ENCODE measurements at places on chromosomes 13 and 19. TPM values are rescaled to one million over a fixed set of nuclear protein-coding genes. Genes with fewer than 3 reads are reported as not detected.

DNA sequence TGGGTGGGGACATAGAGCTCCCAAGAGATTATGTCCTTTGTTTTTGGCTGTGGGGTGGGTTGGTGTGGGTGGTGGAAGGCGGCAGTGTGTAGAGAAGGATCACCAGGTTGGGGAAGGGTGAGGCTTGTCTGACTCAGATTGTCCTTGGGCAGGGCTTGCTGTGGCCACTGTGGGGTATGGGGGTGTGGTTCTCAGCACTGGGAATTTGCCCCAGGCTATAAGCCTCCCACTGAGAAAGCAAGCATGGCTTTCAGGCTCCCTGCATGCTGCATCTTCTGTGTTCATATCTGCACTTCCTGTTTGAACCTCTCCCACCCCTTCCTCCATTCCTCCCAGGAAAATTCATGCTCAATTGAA is 34.9 kb downstream of the DNAJC15 start:
- peaks cover 17% of the 10 kb centered on the region for H3K4me1 ChIP-seq
- no peak for DNase-seq
- H3K27ac ChIP-seq = peak overlapping the region; percentile 59
- H3K36me3 ChIP-seq = no peaks in the 10 kb centered on the region

- H3K27me3 ChIP-seq = no peaks in the 10 kb centered on the region
- no peak overlapping the region for H3K27ac ChIP-seq
- DNase-seq = no peak
Observed at GRCh38 chr13:110468986-110469495, 92.5 kb downstream of the RAB20 start.

DNA sequence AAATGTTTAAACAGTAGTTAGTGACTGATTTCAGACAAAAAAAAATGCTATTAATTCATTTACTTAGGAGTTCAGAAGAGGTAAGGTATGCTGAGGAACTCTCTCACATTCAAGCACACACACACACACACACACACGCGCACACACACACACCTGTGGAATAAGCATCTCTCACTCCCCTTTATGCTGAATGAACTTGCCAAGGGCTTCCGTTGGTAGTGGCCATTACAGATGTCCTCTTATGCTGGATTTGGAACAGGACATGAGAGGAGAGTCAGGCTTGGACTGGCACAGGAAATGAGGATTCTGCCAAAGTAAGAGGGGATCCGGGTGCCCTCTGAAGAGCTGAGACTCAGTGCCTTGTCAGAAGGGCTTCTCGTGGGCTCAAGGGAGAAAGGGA is 463.4 kb upstream of the MIR17HG start:
- no peaks in the 10 kb centered on the region for H3K27me3 ChIP-seq
- H3K27ac ChIP-seq = no peak overlapping the region
- no peak for DNase-seq
- H3K36me3 ChIP-seq = no peaks in the 10 kb centered on the region
- H3K4me3 ChIP-seq = no peak overlapping the region

DNA sequence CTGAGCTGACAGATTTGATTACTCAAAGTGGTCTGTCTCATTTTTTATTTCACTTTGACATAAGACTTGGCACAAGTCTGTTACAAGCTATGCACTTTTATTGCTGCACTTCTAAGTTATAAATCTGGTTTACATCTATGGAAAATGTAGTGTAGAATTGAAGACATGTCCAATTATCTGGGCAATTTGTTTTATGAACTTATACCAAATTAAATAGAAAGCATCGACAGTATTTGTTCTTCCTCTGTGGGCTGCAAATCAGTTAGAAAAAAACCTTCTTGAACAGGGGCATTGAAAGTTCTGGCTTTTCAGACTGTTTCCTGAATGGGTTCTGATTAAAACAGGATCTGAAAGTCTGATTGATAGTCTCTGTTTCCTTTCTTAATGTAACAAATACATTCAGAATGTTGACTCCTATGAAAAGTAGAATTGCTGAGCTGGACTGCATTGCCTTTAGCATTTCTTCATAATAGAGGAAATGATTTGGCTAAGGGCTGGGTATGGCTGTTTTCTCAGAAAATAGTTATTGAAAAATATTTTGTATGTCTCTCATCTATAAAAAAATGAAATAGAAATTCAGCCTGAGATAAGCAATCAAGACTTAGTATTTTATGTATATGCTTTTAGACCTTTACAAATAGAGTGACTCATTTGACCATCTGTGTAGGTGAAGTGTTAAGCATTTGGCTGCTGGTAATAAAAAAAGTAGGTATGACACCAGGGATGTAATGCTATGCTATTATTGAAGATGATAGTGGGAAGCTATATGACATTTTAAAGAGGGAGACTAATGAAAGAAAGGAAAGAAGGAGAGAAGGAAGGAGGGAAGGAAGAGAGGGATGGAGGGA is 210.9 kb upstream of the SPRY2 start:
- H3K36me3 ChIP-seq = no peaks in the 10 kb centered on the region
- DNase-seq = no peak
- no peak overlapping the region for H3K4me3 ChIP-seq
- no peak overlapping the region for H3K27ac ChIP-seq
- H3K4me1 ChIP-seq = no peaks in the 10 kb centered on the region
- H3K27me3 ChIP-seq = no peaks in the 10 kb centered on the region

GRCh38 chr13:99386911-99387788 is 80.0 kb upstream of the GPR183 start:
- H3K36me3 ChIP-seq = no peaks in the 10 kb centered on the region
- no peak overlapping the region for H3K27ac ChIP-seq
- H3K4me3 ChIP-seq = no peak overlapping the region
- DNase-seq = peak; percentile 32

DNA sequence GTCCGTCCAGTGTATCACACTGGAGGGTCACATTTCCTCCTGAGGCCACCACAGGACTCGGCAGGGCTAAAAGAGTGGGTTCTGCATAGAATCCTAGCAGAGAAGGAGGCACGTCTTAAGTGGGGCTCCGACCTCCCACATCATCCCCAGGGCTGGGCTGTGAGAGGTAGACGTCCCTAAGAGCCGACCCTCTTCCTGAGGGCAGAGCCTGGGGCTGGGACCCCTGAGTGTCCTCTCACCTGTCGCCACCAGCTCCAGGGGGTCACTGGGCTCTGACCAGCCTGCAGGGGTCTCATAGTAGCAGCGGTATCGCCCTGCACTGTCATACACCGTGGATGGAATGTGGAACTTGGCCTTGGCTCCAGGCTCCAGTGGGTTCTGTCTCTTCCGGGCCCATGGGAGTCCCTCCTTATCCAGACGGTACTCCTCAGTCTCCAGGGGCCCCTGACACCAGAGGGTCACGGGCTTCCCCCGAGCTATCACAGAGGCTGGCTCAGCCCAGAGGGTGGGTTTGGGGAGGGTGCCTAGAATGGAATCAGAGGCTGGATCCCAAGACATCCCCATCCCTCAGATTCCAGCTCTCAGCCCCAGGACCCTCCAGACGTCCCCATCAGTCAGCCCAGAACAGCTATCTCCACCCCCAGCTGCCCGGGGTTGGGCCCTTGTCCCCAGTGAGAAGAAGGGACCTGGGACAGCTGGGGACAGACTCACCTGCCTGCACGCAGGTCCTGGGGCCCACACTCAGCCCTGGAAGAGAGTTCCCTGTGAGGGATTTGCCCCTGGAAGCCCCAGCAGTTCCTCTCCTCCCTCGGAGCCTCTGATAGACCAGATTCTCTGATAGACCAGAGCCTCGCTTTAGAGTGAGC is 590 bp downstream of the LILRB5 start:
- DNase-seq = no peak
- no peaks in the 10 kb centered on the region for H3K36me3 ChIP-seq
- no peak overlapping the region for H3K27ac ChIP-seq
- H3K27me3 ChIP-seq = peaks cover 5% of the 10 kb centered on the region
- no peak overlapping the region for H3K4me3 ChIP-seq

GRCh38 chr19:47698631-47699359 is 14.4 kb upstream of the EHD2 start:
- no peaks in the 10 kb centered on the region for H3K27me3 ChIP-seq
- H3K36me3 ChIP-seq = no peaks in the 10 kb centered on the region
- H3K4me1 ChIP-seq = no peaks in the 10 kb centered on the region
- no peak overlapping the region for H3K27ac ChIP-seq

DNA sequence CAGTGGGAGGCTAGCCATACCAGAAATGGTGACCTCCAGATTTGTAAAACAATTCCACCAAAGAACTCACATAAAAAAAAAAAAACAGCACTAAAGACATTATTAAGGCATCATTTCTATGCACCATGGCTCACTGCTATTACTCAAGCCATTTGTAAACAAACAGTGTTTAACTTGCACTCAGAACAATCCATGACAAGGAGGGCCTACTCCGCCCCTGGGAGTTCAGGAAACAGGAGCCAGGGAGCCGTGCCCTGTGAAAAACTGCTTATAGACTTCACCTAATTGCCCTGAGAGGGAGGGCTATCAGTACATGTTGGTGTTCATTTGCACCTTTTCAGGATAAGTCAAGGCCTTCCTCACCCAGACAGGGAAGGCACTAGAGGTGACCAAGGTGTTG is 103.2 kb downstream of the ZNF429 start:
- H3K36me3 ChIP-seq = no peaks in the 10 kb centered on the region
- no peak overlapping the region for H3K27ac ChIP-seq
- peaks cover 3% of the 10 kb centered on the region for H3K4me1 ChIP-seq
- no peaks in the 10 kb centered on the region for H3K27me3 ChIP-seq

CPB2 gene
- 0.28 TPM for total RNA-seq

POU4F1 gene
- total RNA-seq = not detected

DNA sequence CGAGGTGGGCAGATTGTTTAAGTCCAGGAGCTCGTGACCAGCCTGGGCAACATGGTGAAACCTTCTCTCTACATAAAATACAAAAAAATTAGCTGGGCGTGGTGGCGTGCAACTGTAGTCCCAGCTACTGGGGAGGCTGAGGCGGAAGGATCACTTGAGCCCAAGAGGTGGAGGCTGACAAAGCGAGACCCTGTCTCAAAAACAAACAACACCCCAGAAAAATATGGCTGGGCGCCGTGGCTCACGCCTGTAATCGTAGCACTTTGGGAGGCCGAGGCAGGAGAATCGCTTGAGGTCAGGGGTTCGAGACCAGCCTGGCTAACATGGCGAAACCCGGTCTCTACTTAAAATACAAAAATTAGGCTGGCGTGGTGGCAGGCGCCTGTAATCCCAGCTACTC is 3.4 kb upstream of the HNRNPL start:
- H3K36me3 ChIP-seq = peaks cover 5% of the 10 kb centered on the region
- H3K4me1 ChIP-seq = peaks cover 23% of the 10 kb centered on the region
- DNase-seq = no peak
- no peaks in the 10 kb centered on the region for H3K27me3 ChIP-seq

Data from Panc1 (cell line).